ENCODE measurements at places on chromosomes 1 and 21.

DNA sequence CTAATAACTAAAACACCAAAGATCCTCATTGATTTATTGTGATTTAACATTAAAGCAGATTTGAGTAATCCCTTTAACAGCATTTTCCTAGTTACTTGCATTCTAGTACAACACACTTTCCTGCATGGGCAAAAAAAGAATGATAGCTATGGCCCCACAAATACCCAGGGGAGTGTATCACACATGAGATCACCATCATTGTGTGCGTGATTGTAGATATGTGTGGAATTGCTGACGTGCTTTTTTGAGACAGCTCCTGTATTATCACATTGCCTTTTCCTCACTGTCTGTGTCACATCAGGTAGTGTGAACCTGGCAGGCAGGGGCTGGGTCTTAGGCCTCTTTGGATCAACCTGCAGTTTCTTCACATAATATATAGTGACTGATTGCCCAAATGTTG lies 48.5 kb upstream of the SAMD13 start:
- no peak for DNase-seq

DNA sequence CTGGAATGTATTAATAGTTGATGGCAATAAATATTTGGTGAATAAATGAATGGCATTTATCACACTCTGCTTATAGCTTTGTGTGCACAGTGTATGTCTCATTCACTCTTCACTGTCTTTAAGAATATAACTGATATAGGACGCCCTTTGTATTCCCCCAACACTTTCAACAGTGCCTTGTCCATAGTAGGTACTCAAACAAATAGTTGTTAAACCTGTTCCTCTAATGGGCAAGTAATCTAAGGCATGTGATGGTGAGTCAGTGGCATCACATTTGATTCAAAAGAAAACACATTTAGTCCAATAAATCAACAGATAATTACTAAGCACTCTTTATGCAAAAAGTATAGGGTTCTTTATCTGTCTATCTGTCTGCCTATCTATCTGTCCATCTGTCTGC lies 11.2 kb upstream of the RXRG start:
- no peak for DNase-seq

- peak; percentile 45 for DNase-seq
Observed at GRCh38 chr1:92411511-92411910, 75.2 kb downstream of the GFI1 start.

- DNase-seq, result peak; percentile 70
Observed at GRCh38 chr1:172323686-172324085, 96.8 kb upstream of the C1orf105 start.

GRCh38 chr1:32404946-32405345 lies 10.7 kb upstream of the BSDC1 start:
- no peak for DNase-seq

Measured in NCI-H446 treated with DMSO at 0.1 percent for 48 hours (cell line).